ENCODE measurements at places on chromosomes 12 and 14.

DNA sequence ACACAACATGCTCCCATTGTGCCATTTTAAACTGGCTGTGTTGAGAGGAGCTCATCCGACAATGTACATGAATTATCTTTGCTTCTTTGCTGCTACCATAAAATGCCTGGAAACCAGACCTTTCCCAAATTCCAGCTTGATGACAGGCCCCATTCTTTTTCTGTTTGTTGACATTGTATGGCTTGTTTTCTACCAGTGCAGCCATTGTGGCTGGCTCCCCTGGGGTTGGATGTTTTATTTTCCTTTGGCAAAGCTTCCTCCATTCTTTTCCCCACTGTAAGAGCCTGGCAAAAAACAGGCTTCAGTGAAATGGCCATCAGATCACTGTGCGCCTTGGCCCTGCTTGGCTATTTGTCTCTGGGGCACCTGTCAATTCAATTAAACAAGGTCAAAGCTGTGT is 532.5 kb downstream of the VRK1 start:
- DNase-seq, result no peak

- no peak for DNase-seq
Measured at GRCh38 chr14:41925409-41925808, 318.7 kb downstream of the LRFN5 start.

GRCh38 chr12:6662602-6662905 is 365 bp downstream of the ING4 start:
- DNase-seq, result no peak

GRCh38 chr14:60723116-60723906 is 840 bp downstream of the SIX4 start:
- peak; percentile 37 for DNase-seq

DNA sequence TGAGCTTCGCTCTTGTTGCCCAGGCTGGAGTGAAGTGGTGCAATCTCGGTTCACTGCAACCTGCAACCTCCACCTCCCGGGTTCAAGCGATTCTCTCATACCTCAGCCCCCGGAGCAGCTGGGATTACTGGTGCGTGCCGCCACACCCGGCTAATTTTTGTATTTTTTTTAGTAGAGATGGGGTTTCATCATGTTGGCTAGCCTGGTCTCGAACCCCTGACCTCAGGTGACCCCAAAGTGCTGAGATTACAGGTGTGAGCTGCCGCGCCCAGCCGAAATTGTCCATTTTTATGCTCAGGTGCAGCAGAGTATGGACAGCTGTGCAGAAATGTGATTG is 19.2 kb upstream of the CYP46A1 start:
- no peak for DNase-seq

- DNase-seq, result no peak
Measured at GRCh38 chr12:93058280-93058679, 129.2 kb upstream of the EEA1 start.

DNA sequence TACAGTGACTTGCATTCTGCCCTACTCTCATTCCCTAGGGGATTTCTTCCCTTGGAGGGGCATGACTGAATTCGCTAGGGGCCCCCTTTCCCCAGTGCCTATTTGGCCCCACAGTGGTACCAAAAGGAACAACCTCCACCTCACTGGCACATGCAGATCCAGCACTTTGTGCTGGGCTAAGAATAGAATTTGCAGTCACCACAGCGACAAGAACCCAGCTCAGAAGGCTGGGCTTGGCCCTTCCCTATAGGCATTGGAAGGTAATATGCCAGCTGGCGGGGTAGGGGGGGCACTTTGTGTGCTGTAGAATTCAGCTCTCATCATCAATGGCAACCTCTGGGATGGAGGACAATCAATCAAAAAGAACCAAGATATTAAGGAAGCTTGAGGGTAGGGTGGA is 13.9 kb downstream of the BAZ2A start:
- DNase-seq, result no peak

DNA sequence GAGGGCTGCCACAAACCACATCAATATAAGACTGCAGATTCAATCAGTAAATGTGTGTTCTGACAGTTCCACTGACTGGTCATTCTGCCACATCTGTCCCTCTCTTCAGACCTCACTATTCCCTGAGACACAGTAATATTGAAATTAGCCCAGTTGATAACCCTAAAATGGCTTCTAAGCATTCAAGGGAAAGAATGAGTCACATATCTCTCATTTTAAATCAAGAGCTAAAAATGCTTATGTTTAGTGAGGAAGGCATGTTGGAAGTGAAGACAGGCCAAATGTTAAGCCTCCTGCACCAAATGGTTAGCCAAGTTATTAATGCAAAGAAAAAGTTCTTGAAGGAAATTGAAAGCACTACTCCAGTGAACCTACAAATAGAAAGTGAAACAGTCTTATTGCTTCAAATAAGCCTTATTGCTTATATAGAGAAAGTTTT is 24.5 kb upstream of the KIF21A start:
- DNase-seq, result no peak

DNA sequence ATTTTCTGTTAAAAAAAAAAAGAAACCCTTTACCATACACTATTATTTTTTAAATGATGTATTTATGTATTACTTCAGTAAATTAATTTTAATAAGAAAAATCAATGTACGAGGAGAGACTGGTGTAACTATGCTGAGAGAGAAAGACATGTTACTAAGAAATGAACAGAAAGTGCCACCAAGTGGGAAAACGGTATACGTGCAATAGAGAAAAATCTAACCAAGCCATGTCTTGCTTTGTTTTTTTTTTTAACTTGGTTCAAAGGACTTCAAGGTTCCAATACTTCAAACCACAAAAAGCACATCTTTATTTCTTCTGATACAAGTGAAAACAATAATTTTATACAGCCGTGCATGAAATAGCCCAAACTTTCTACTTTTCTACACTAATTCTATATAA is 22.9 kb downstream of the NDUFA12 start:
- no peak for DNase-seq

DNA sequence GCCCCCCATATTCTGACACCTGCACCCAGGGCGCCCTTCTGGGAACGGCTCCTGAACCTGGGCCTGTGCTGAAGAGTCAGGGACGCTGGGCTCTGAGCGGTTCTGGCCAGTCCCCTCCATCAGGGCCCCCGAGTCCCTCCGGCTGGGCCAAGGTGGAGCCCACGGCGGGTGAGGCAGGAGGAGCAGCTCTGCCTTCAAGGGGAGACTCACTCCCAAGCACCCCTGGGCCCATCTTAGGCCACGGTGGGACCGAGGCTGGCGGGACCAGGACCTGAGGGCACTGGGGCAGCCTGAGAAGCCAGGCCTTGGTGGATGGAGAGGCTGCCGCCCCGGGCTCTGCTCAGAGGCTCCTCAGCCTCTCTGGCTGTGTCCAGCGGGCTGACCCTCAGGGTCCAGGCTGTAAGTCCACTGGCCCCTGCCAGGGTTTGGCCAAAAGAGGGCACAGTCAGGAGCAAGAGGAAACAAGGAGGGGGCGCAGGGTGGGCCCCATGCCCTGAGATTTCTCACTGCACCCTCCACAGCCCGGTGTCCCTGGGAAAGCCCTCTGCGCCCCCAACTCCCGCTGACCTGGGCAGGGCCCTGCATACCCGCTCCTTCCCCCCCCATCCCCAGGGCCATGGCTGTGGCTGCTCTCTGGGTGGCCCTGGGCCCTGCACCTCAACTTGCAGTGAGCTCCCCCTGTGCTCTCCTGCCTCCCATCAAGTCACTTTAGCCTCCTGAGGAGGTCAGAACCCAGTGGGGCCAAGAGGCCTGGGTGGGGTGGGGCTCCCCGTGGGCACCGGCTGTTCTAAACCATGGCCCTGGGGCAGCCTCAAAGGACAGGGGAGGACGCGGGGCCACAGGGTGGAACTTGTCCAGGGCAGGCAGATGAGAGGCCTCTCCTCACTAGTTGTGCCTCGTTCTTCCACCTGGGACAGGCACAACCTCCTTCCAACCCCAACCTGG is 266.4 kb upstream of the SFSWAP start:
- peak; percentile 22 for DNase-seq

- no peak for DNase-seq
Measured at GRCh38 chr12:120692524-120693033, 5.6 kb downstream of the MLEC start.

- no peak for DNase-seq
Measured at GRCh38 chr12:117038023-117038680, 61.1 kb downstream of the TESC start.

DNA sequence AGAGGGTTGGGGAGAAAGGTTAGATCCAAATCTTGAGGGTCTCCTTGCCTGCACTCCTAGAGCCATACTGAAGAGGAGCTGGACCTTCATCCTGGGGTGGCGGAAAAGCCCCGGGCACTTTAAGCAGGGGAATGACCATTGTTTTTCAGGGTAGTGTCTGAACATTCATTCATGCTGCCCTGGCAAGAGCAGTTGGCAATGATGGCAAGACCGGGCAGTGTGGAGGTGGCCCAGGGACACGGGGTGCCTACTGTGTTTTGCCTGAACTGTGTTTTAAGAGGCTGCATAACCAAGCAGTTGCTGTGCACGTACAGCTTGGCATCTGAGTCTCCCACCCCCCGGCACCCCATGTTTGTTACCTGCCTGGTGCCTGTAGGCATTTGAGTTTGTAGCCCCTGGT is 14.7 kb downstream of the TPCN1 start:
- no peak for DNase-seq

DNA sequence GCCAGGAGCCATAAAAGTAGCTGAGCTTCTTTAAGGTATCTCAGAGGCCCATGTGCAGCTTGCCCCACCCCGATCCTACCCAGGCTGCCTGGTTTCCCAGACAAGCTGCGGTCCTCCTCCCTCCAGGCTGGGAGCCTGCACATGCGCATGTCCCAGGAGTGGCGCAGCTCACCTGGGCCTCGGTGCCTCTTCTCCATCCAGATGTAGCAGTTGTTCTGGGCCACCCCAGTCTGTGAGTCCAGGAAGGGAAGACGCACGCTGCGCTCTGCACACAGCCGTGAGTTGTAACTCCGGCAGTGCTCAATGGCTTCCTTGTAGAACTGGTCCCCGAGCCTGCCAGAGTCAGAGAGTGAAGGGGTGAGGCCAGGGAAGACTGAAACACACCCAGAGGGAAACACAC is 122.3 kb downstream of the DPF3 start:
- DNase-seq, result no peak

GRCh38 chr12:53867216-53868012 is 71.2 kb upstream of the HOXC13 start:
- no peak for DNase-seq

Data from liver (tissue), 10 donors.